ENCODE measurements at places on chromosomes 6 and 20.

- no peak for DNase-seq
Observed at GRCh38 chr6:4707011-4707410, 69.2 kb upstream of the CDYL start.

- no peak for DNase-seq
Observed at GRCh38 chr20:48603819-48604405, 223.9 kb downstream of the PREX1 start.

DNA sequence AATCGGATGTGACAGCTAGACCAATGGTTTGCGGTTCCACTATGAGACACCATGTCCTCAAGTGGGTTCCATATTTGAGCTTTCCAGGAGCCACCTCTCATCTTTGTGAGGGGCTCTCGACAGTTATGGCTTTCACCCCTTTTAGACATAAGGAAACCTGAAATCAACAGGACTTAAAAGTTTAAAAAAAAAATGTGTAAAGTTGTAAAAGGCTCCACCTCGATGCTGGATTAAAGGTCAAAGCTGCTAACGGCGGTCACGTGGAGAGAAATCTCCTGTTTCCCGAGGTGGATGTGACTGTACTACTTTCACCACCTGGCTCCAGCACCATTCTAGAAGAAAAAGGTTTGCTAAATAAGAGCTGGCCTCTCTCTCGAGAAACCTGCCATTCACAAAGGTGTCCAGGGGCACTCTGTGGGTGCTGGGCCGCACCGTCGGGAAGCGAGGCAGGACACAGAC is 542 bp downstream of the ATP5F1E start:
- no peak for DNase-seq

- DNase-seq, result no peak
Observed at GRCh38 chr20:35273449-35274171, 4.3 kb downstream of the MMP24OS start.

- no peak for DNase-seq
Observed at GRCh38 chr20:53819973-53820451, 226.4 kb upstream of the ZNF217 start.

DNA sequence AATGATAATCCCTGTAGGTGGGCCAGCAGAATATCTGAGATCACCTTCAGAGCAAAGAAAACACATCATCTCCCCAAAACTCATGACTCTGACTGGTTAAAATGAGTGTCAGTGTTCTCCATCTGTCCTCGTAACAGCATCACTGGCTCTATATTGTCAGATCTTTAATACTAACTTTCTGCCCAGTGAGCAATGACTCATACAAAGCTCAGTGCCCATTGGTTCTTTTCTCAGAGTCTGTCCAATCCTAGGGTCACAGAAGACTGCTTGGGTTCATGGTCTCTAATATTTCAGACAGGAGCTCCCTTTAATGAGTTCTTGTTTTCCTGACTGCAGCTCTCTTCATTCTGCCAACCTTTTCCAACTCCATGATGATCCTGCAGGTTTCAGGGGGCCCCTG is 36.4 kb downstream of the HLA-DPB1 start:
- DNase-seq, result peak; percentile 43

DNA sequence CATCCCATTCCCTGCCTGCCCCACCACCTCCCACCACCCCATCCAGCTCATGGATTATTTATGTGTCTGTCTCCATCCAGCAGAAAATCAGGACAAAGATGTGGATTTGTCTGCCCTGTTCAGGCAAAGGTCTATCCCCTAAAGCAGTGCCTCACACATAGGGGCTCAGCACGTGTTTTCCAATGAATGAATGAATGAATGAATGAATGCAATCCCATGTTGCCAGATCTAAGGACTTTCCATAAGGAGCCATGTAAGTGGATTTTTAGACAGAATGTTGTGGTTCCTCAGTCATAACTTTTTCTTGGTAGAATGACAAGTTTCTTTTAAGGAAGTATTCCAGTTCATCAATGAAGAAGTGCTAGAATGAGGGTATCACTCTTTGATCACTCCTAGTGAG is 133.7 kb downstream of the RNASET2 start:
- DNase-seq, result no peak

GRCh38 chr20:54346276-54346675 is 129.1 kb upstream of the DOK5 start:
- no peak for DNase-seq

- no peak for DNase-seq
Observed at GRCh38 chr20:20393207-20394120, 25.6 kb downstream of the INSM1 start.

GRCh38 chr20:44029848-44030230 is 115.2 kb downstream of the TOX2 start:
- no peak for DNase-seq

GRCh38 chr20:33995053-33995831 is 1.5 kb downstream of the RALY start:
- no peak for DNase-seq

- DNase-seq, result no peak
Observed at GRCh38 chr6:47483516-47483852, 5.9 kb downstream of the CD2AP start.

DNA sequence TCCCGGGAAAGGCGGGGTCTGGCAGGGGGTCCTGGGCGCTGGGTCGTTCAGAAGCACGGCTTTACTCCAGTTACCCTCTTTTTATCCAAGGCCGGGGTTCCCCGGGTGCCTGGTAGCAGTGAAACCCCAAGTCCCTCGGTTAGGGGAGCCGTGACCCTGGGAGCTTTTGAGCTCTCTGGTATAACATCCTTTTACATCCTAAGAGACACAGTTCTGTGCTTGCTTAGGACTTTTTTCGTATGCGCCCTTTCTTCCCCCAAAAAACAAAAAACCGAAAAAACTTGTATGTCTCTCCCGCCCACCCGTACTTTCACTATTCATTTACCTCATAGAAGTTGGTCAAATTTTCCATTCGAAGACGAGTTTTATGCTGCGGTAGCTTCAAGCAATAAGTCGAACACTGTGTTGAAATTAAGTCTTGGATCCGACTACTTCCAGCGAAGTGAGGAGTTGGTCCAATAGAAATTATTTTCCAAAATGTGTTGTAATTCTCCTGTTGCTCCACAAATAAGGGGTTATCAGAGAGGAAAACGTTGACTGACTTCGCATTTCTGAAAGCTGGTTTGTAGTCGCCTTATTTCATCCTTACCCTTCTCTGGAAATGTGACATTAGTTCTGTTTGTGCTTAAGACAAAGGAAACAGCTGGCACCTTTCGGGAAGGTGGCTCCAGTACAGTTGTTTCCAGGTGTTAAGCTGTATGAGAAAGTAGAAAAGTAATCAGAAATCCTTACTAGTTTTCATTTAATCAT is 816 bp upstream of the MAN1A1 start:
- DNase-seq, result peak; percentile 48

DNA sequence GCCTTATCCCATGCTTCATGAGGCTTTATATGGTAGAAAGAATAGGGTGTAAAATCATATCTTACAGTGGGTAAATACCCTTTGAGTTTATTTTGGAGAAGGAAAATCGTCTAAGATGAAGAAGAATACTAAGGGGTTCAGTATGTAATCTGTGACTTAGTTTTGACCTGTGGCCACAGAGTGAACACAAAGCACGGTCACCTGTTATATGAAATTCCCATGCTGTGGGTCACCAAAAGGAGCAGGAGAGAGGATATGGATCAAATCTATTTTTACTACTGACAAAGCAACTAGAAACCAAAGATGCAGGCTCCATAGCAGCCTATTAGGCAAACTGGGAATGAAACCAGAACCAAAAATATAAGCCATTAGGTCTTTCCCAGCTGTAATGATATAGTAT is 3.6 kb upstream of the HAO1 start:
- DNase-seq, result no peak

DNA sequence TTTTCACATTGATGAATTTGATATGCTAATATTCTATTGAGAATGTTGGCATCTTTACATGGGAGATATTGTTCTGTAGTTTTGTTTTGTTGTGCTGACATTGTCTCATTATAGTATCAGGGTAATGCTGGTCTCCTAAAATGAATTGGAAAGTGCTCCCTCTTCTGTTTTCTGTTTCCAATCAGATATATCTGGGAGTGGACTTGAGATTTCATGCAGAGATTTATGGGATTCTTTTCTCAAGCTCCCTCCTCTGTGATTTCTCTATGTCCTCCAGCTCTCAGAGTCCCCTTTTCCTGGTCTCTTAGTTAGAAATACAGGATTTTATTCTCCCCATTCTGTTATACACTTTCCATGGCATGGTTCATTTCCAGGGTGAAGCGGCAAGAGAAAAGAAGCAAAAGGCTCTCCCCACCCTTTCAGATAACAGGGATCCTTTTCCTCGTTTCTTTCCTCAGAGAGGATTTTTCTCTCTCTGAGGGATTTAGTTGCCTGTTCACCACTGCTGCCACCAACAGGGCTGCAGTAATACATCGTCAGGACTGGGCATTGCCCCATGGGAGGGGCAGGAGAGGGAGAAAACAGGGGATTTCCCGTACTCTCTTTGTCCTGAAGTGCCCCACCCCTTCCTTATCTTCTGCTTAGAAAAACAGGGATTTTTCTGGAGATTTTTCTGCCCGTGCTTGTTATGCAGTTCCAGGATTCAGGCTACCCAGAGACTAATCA is 59.3 kb upstream of the STMND1 start:
- peak; percentile 34 for DNase-seq

- no peak for DNase-seq
Observed at GRCh38 chr20:20078041-20078440, 25.7 kb downstream of the CFAP61 start.

DNA sequence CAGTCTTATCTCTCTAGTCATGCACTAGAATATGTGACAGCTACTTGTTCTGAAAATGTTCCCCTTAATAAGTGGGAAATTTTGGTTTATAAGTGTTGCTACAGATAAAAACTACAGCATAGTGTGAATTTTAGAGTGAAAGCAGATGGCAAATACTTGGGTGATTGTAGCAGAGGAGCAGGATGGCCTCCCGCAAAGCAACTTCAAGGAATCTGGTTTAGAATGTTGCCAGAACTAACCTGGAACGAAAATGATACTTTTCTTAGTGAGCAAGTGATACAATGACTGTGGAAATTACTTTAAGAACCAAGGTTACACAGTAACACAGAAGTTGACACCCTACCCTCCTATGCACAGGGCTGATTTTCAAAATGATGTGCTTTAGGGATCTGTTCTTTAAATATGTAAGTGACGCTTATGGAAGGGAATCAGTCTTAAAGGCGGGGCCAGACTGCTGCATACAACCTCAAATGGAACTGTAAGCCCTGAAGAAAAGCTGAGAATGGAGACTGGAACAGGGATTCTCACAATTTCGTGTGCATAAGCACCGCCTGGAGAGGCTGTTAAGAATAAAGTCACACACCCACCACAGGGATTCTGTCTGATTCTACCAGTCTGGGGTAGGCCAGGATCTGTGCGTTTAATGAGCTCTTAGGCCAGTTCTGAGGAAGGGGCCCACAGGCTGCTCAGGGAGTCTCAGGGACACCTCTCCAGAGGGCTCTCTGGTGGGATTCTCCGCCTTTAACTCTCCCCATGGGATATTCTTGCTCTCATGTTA is 97.9 kb downstream of the FYN start:
- DNase-seq, result no peak

GRCh38 chr6:18390476-18390875 is 3.3 kb downstream of the RNF144B start:
- no peak for DNase-seq

DNA sequence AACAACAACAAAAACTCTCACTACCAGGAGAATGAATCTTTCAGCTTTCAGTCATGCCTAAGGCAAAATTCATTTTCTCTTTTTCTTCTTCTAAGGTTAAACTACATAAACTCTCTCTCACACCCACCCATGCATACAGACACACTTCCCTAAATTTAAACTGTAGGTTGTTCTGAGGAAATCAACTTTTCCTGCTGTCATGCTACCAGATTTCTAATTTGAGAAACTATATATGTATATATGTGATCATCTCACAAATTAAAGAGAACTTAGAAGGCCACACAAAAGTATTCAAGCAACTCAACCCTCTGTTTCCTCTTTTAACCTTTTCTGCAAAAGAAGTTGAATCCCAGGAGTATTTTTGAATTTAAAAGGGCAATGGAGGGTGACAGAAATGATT is 532.5 kb downstream of the KIF16B start:
- no peak for DNase-seq

GRCh38 chr20:58308680-58309527 is 611 bp upstream of the RAB22A start:
- DNase-seq, result no peak
